ENCODE measurements at places on chromosomes 12 and 14.
A peak's percentile ranks its signal among the peaks of the same experiment; 100 is the strongest.

GRCh38 chr12:63319386-63319785 lies 168.4 kb upstream of the AVPR1A start:
- DNase-seq = no peak

GRCh38 chr14:22691171-22691570 lies 47.0 kb upstream of the OR6J1 start:
- no peak for DNase-seq

DNA sequence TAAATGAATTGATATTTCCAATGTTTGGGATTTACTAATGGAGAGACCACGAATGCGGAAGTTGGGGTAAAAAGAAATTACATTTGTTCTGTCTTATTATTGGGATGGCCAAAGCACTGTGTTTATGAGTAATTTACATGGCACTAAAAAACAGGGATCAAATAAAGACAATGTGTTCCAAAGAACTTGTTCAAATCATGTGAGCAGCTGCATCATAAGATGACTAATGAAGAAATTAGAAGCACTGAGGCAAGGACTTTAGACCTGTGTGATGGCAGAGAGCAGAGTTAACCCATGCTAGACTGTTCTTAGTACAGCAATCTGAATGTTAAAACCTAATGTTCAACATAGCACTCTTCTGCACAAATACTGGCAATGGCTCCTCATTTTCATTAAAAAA lies 34.3 kb upstream of the DCN start:
- no peak for DNase-seq

GRCh38 chr14:95157048-95157326 lies 342 bp downstream of the DICER1 start:
- DNase-seq = peak; percentile 48
